CD14-positive monocyte (primary cell): ENCODE measurements at places on chromosomes 6 and 20.

- no peak overlapping the region for H3K27ac ChIP-seq
- no peaks in the 10 kb centered on the region for H3K4me1 ChIP-seq
- H3K27me3 ChIP-seq: no peaks in the 10 kb centered on the region
Observed at GRCh38 chr20:48277266-48277665, 492.0 kb upstream of the SULF2 start.

DNA sequence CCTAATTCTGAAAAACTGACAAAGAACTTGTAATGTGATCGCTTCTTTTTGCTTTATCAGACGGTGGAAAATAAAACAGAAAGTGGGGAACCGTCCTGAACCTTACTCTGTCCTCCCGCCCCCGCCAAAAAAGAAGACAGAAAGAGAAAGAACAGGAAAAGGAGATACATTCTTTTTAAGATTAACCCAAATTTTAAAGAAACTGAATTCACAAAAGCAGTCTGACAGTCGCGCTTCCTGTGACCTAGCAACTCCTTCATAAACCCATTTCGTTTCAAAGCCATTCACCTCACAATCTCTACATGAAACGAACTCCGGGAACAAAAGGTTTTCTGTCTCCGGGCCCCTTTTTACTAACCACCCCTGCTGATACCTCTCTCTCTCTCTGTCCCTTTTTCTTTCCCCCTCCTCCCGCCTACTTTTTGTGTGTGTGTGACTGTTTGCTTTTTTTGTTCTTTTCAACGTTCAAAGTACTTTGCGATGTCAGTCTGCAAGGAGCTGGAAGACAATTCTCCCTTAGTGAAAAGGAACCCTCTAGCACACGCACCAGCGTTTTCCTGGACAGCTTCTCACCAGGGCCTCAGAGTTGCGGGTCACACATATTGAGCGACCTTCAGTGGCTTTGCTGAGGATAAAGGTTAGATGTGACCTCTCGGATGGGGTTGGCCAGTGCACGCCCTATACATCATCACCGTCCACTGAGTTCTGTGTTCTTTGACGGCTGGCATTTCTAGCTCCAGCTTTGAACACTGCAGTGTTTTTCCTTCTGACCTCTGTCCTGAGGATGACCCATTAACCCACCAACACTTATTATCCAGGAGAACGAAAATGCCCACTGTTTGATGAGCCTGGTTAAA, 530 bp upstream of the NEDD9 start:
- peaks cover under 1% of the 10 kb centered on the region for H3K36me3 ChIP-seq
- DNase-seq: no peak
- H3K27me3 ChIP-seq: no peaks in the 10 kb centered on the region
- peaks cover 27% of the 10 kb centered on the region for H3K4me1 ChIP-seq

DNA sequence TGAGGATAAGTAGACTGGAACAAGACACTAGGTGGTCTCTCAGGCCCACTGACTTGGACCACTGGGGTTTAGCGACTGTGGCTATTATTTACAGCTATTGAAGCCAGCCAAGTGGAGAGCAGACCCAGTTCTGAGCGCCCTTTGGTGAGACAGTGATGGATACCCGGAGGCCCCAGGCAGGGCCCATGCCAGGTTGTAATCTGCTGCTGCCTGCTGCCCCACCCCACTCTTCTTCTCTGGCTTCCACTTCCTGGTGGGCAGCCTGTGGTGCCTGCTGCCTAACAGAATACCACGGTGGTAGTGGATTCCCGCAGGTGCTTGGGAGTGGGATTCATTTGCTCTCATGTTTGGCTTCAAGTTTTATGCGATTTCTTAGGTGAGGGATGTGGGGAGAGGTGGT, 570 bp downstream of the RAB44 start:
- peaks cover 65% of the 10 kb centered on the region for H3K4me1 ChIP-seq
- no peaks in the 10 kb centered on the region for H3K27me3 ChIP-seq
- H3K4me3 ChIP-seq: peak overlapping the region; percentile 36
- H3K36me3 ChIP-seq: peaks cover 4% of the 10 kb centered on the region
- no peak for DNase-seq
- H3K27ac ChIP-seq: peak overlapping the region; percentile 59

GRCh38 chr20:24993337-24994185, 1.0 kb upstream of the APMAP start:
- no peaks in the 10 kb centered on the region for H3K27me3 ChIP-seq
- peaks cover 42% of the 10 kb centered on the region for H3K4me1 ChIP-seq
- peak; percentile 26 for DNase-seq
- H3K4me3 ChIP-seq: peak overlapping the region; percentile 55
- no peaks in the 10 kb centered on the region for H3K36me3 ChIP-seq
- H3K27ac ChIP-seq: peak overlapping the region; percentile 87

DNA sequence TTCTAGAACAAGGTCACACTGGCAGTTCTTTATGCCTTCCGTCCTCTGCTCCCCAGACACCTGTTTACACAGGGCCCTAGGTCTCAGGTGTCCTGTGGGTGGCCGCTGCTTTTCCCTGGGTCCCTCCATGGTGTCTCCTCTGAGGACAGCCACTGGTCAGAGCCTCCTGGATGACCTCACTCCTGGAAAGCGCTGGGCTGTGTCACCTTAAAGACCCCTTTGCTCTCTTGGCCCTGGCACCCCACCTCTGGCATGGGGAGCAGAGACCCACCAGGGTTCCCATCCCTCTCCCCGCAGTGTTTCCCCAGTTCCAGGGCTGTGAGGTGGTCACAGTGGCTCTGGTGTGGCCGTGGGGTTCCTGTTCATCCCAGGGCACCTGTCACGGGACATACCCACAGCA, 33.9 kb downstream of the NTSR1 start:
- H3K4me1 ChIP-seq: peaks cover 45% of the 10 kb centered on the region
- DNase-seq: no peak
- H3K4me3 ChIP-seq: no peak overlapping the region
- no peak overlapping the region for H3K27ac ChIP-seq
- H3K36me3 ChIP-seq: no peaks in the 10 kb centered on the region
